Stimulated activated CD8-positive, alpha-beta memory T cell treated with anti-CD3 and anti-CD28 coated beads, Interleukin-15, amount 100 ng/mL, for 4 hours (primary cell): ENCODE measurements at places on chromosomes 3 and 15.

GRCh38 chr3:143321058-143321769, 201.6 kb downstream of the CHST2 start:
- no peak for DNase-seq

GRCh38 chr3:54122324-54123002, at the start of gene CACNA2D3:
Gene CACNA2D3 (plus strand): TSS chr3:54122552.
- no peak for DNase-seq

DNA sequence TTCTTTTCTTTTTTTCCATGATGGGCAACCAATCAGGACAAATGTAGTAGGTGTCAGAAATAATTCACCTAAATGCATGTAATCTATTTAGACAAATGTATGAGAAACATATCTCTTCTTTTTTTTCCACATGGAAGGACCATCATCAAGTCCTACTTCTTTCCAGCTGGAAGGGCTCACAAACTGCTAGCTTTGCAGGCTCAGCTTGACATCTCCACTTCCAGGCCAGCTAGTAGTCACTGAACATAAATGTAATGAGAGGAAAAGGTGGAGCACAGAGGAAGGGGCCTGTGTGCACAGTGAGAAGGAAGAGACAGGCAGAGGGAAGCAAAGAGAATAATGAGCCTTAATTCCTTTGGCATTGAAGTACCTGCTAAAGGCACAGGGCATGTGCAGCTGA, 504.9 kb downstream of the MCTP2 start:
- no peak for DNase-seq

GRCh38 chr3:120625159-120625586, 29.0 kb downstream of the NDUFB4 start:
- DNase-seq: no peak

DNA sequence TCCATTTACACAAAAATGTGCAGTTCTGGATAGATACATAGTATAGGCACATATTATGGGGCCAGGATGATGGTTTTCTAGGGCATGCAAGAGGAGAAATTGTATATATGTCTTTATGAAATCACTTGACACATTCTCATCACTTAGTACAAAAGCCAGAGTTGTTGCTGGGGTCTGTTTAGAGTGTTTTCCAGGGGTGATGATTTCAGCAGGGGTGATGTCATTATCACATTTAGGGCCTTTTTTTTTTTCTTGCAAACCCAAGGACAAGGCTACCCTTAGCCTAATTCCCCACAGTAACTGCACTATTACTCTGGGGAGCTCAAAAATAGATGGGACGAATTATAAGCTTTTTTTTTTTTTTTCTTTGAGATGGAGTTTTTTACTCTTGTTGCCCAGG, 3.6 kb downstream of the ZNF589 start:
- no peak for DNase-seq

DNA sequence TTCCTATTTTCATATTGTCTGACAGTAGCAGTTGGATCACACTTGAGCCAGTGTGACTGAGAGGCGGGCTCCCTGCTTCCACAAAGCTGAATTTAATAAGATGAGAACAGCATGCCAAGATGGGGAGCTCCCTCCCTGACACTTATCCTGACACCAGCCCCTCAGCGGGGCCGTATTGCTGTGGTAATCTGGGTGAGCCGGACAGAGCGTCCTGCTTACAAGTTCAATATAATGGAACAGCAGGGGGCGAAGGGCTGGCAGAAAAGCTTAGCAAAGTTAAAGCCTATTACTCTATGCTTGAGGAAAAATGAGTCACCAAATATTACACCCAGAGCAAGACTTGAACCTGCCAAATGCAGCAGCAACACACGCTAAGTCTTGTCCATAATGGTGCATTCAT, 163.8 kb upstream of the CMC1 start:
- no peak for DNase-seq

- DNase-seq: no peak
Observed at GRCh38 chr3:153138276-153139210, 23.5 kb upstream of the RAP2B start.

GRCh38 chr3:51721062-51721745, 14.3 kb downstream of the GRM2 start:
- no peak for DNase-seq

- no peak for DNase-seq
Observed at GRCh38 chr3:17027318-17027717, 142.6 kb downstream of the PLCL2 start.

GRCh38 chr3:118980832-118981231, 53.8 kb downstream of the IGSF11 start:
- no peak for DNase-seq

DNA sequence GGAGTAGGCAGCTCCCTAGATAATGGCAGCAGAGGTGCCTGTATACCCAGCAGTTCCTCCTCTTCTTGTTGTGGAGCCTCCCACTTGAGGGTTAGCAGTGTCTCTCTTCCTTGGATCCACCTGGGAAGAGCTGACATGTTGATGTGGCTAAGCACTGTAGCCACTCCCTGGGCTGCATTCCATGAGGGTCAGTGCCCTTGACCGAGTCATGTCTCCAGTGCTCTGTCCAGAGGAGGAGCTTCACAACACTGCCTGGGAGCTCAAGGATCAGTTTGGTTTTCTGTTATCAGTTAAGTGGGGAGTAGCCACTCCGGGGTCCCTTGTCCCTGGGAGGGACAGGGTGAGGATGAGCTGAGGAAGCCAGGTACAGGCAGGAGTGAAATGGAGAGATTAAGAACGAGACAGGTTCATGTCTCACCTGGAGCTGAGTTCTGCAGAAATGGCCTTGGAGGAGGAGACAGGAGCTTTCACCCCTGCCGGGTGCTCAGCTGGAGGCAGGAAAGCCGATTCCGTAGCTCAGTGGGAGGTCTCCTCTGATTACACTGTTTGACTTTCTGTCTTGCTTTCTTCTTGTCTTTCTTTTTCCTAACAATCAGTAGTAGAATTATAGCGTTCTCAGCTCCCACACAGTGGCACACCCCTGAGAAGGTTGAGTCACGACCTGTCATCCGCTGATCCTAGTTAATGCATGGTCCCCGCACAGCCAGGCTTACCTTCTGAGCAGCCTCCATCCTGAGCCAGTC, 57.9 kb upstream of the SEC22A start:
- DNase-seq: no peak

- DNase-seq: no peak
Observed at GRCh38 chr3:8523041-8523440, 21.4 kb downstream of the LMCD1 start.

DNA sequence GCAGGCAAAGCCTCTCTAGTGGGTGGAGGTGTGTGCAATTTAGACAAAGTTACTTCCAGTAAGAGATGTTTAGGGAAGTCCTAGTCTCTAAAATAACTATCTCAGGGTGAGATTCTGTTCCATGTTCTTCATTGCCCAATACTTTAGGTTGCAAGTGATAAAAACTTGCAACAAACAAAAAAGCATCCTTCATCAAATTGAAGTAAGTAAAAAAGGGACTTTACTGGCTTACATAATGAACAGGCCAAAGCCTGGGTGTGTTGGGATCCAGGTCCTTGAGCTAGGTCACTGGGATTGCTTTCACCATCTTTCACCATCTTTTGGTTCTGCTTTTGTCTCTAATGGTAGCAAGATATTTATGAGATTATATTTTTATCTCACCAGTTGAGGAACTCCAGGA, 38.3 kb downstream of the CX3CR1 start:
- no peak for DNase-seq

- no peak for DNase-seq
Observed at GRCh38 chr15:46383978-46384377, 749.1 kb downstream of the SQOR start.

DNA sequence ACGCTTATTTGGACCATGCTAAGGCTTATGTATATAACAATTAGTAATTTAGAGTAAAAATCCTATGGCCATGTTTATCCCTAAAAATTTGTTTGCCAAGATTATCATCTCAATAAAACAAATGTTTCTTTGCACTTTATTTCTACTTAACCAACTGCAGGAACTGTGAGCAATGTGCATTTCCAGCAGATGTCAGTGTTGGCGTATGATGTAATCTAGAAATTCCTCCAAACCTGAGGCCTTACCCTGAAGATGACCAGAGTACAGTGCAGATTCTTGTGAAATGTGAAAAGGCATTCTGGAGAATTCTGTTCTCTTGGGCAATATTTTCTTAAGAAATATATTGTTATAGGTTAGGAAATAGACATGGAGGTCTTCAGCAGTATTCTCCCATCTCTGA, 205.9 kb downstream of the MBNL1 start:
- DNase-seq: no peak

DNA sequence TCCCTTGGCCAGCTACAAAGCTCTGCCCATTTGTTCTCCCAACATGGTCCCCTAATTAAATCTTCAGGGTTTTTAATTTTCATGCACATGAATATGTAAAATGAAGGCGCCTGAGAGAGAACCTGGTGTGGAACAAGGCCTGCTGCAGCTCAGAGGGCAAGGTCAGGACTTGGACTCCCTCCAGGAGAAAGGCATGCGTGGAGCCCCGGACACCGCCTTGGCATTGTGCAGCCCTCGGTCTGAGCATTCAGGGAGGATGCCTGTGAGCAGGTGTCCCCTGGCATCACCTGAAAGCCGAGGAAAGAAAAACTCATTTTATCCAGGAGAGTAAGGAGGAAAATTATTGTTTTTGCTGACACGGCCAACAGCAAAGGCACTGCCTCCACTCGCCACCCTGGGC, 33.8 kb upstream of the EPHB1 start:
- DNase-seq: no peak

DNA sequence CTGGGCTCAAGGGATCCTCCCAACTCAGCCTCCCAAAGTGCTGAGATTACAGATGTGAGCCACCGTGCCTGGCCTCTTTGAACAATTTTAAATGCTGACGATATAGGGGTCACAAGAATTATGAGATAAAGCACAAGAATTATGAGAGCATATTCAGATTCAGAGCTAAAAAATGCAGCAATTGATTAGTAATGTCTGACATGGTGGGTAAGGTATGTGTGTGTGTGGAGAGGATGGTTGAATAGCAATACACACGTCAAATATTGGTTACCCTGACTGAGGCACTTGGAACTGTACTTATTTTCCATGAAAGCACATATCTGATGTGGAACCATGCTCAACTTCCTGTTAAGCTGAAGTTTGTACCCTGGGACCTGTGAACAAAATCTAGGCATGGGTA, 115.6 kb downstream of the EOMES start:
- DNase-seq: no peak

DNA sequence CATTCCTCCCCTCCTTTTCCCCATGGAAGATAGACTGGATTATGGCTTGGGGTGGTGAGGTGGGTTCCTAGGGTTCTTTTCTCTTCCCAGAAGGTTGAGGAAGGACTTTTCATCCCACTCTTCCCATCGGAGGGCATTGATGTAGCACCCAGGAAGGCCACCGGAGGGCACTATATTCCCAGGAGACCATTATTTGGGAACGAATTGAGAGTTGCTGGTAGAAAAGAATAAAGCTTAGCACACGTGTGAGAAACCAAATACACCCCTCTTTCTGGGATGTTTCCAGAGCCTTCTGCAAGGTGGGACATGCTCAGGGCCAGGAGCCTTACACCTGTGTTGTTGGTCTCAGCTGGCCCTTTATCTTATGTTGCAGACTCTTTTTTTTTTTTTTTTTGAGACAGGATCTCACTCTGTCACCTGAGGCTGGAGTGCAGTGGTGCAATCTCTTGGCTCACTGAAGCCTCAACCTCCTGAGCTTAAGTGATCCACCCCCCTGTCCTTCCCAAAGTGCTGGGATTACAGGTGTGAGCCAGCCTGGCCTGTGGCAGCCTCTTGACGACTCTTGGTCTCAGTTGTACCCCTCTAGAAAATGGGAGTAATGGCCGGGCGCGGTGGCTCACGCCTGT, 6.3 kb upstream of the CDC25A start:
- DNase-seq: no peak

GRCh38 chr15:96046620-96047240, 283.8 kb upstream of the NR2F2 start:
- no peak for DNase-seq

DNA sequence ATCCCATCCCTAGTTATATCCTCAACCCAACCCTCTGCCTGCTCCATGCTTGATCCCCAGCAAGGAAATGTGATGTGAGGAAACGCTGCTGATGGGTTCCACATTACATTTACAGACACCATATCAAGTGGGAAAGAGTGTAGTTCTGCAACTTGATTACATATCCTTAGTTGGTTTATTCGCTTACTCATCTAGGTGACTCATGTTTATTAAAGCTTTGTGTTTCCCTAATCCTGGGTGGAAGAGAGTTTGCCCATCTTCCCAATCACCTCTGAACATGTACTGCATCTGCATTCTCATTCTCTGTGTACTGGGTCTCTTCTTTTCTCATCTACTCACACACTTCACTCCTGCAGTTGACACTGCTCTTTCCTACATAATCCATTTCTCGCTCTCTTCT, 91.7 kb upstream of the PDZRN3 start:
- DNase-seq: no peak

DNA sequence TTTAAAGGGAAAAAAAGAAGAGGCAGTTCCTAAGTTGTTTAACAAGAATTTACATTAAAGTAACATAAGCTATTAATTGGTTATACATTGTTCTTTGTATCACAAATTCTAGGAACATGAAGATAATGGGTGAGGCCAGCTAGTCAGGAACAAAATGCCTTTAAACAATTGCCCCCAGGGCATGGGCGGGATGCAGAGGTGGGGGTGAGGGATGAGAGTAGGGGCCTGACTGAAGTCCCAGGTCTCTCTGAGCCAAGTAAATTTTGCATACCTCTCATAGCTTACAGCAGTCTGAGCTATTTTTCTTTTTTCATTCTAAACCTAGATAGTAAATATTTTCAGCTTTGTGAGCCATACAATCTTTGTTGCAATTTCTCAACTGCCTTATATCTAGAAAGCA, 77.8 kb upstream of the RNU6-1 start:
- DNase-seq: no peak

DNA sequence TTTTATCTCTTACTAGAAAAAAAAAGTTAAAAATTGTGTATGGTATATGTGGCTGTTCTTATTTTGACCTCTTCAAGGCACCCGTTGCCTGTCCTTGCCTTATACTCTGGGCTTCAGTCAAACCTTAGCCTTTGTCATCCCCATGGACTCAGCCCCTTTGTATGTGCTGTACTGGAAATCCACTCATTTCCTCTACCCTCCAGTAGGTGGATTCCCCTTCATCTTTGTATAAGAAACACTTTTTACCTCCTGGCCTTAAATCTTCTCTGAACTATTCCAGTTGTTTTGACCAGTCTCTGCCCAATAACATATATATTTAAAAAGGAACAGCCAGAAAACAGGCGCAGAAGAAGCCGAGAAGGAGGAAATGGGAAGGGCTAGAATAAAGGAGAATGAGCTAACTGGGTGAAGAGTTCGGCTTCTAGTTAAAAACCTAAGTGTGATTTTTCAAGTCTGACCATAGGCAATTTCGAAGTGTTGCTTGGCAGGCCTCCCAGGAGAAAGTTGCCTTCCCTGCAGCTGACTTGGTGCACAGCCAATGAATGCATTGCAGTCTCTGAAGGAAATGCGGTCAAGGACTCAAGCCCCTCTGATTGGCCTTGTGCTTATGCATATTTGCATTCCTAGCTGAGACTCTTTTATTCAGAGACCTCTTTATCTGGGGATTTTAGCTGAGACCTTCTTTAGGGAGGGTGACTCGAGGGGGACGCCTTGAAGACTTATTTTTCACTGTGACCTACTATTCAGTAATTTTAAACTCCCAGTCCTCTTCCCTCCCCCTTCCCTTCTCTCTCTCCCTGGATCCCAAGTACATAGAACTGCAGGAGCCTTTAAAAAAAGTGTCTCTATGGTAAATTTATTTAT, 277.4 kb downstream of the ROBO1 start:
- no peak for DNase-seq
